ENCODE measurements at places on chromosomes 4 and X.

DNA sequence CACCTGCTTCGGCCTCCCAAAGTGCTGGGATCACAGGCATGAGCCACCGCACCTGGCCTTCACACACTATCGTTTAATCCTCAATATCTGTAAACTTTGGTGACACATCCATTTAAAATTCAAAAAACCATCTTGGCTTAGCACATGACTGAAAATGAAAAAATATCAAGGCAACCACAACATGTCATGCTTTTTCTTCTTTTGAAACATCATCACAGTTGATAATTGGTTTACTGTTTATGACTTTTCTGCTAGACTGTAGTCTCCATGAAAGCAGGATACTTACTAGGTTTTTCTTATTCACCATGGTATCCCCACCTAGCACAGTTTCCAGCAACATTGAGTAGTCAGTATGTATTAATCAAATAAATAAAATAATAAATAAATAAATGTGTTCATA lies 11.0 kb downstream of the GNRHR start:
- no peak for DNase-seq

- DNase-seq = no peak
These were observed 12.8 kb upstream of the LIMCH1 start for GRCh38 chr4:41525129-41525528.

GRCh38 chr4:36489798-36490197 lies 208.4 kb downstream of the DTHD1 start:
- DNase-seq = no peak

DNA sequence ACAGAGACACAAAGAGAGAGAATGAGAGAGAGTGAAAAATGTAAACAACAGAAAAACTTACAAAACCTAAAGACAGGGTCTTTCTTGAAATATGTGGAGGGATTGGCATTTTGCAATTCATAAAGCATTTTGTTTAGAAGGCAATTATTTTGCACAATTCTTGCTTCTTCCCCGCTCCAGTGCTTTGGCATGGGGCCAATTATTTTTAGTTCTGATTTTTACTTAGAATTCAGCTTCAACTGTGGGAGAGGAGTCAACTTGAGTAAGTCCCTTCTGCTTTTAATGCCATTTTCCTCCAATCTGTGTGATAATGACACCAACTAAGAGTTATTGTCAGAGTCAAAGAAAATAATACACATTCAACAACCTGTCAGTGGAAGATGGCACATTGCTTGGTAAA lies 1051.9 kb downstream of the NLGN4X start:
- DNase-seq = no peak

GRCh38 chrX:39850630-39851152 lies 247.1 kb downstream of the BCOR start:
- no peak for DNase-seq

- DNase-seq = no peak
These were observed 94.6 kb downstream of the COX18 start for GRCh38 chr4:72974694-72975487.

GRCh38 chrX:67651437-67652142 lies 107.8 kb downstream of the AR start:
- no peak for DNase-seq

GRCh38 chrX:17485391-17485790 lies 110.4 kb downstream of the NHS start:
- no peak for DNase-seq

GRCh38 chr4:124152132-124152531 lies 560.4 kb downstream of the ANKRD50 start:
- DNase-seq = no peak

DNA sequence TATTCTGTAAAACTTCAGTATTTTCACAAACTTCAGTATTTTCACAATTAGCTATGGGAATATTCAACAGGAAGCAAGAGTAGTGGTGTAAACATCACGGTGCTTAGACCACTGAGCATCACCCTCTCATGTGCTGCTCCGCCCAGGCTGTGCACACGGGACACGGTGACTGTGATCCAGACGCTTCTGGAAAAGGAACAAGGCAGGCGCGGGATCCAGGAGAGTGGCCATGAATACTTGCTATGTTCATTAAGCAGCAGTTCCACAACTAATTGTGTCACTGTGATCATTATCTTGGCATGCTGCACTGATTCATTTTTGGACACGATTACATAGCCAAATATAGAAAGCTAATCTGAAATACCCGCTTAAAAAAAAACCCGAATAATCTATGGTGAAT lies 19.6 kb upstream of the FAT1 start:
- no peak for DNase-seq

DNA sequence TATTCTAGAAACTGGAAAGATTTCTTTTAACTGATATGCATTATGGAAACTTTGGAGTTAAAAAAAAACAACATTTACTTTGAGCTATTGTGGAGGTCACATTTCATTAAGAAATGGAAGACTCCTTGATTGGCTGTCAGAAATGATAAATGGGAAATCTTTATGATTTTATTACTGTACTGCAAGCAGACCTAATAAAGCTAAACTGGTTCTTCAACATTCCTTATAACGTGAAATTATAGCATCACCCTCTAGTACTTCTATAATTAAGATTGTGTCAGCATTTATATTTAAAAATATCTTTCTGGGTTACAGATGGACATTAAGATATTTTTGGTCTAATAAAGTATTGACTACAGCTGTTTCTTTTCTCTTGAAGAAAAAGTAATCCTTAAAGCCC lies 213.8 kb upstream of the PACRGL start:
- no peak for DNase-seq

DNA sequence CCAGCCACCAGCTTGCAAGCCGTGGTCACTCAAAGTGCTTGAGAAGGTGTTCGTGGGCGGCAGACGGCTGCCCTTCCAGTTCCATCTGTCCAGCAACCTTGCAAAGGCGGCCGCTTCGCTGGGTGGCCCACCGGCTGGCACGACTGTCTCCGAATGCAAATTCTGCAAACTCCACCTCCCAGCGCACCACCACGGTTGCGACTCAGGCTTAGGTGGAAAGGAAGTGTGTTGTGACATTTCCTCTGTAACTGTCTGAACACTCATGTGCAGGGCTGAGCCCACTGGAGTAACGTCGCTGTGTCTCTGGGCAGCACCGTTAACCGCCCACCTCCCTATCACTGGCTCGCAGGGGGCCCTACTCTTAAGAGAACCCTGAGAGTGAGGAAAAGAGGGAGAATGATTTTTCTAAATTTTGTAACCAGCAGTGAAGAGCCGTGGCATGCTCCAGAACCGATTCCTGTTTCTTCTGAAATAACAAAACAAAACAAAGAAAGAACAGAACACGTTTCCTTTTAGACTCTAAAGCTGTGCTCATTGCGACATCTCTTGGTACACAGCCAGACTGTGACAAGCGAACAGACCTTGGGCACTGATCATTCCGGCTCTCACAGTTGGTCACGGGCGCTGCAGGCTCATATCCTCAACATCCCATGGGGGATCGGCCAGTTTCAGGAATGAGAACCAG lies at the start of gene P2RY8:
P2RY8 (minus strand) TSS at position 155 of the 685 bp plus-strand sequence. CDS start 70,627 bp downstream, outside the sequence.
- DNase-seq = peak; percentile 5

DNA sequence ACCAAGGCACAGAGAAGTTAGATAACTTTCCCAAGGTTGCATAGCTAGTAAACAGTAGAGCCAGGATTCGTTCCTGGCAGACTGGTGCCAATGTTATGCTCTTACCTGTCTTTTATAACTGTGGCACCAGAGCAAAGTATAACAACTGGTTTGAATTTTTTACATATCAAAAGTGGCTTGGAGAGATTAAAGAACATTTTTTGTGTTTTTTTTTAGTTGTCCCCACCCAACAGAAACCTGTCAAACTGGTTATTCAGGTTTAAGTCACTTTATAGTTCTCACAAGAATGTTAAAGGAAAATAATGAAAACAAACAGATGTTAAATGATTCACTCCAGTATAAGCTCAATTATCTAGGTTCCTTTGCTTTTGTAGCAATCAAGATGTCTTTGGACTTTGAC lies 15.6 kb upstream of the FAM47E start:
- no peak for DNase-seq

- peak; percentile 21 for DNase-seq
These were observed 189.7 kb downstream of the TSPAN5 start for GRCh38 chr4:98468709-98469108.

GRCh38 chrX:13219991-13220764 lies 99.7 kb downstream of the ATXN3L start:
- DNase-seq = no peak

- peak; percentile 1 for DNase-seq
These were observed 577 bp upstream of the GLRA2 start for GRCh38 chrX:14528629-14529289.

- no peak for DNase-seq
These were observed 32.4 kb upstream of the HMX1 start for GRCh38 chr4:8904041-8904501.

- no peak for DNase-seq
These were observed 584.2 kb upstream of the INTU start for GRCh38 chr4:127048376-127049044.

DNA sequence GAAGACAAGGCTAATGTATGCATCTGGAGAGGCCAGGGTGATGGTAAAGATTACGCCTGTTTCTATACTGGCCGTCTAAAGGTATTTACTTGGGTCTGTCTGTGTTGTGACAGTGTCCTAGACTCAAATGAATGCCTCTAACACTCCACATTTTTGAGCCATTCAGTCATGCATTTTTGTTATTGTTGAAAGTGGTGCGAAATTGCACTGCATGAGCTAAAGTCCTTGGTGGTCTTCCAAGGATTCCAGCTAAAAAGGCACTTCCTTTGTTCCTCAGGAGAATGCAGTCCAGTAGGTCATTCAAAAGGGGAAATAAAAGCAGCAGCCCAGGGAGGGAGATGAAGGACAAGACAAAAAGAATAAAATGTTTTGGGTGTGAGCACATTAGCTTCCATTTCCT lies 3.0 kb downstream of the GPC4 start:
- DNase-seq = no peak

- DNase-seq = no peak
These were observed 233.8 kb downstream of the IL15 start for GRCh38 chr4:141870152-141870551.

- no peak for DNase-seq
These were observed 282.2 kb upstream of the KLF3 start for GRCh38 chr4:38381788-38382187.

DNA sequence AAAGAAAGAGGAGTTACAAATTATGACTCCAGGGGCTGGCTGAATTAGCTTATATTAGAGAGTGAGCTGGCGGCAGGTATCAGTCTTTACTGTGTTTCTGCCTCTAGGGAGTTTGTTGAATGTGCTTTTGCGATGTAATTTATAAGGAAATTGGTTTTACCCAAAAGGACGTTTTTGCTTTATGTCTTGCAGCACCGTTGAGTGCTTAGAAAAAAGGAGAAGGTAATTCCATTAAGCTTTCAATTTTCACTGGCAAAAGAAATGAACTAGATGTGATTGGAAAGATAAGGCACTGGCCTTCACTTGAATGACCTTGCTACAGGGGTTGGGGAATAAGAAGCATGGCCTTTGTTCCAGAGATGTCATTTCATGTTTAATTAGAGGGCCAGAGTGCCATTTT lies 74.9 kb upstream of the CBR4 start:
- DNase-seq = no peak

GRCh38 chr4:135144498-135144897 lies 942.9 kb upstream of the PABPC4L start:
- no peak for DNase-seq

DNA sequence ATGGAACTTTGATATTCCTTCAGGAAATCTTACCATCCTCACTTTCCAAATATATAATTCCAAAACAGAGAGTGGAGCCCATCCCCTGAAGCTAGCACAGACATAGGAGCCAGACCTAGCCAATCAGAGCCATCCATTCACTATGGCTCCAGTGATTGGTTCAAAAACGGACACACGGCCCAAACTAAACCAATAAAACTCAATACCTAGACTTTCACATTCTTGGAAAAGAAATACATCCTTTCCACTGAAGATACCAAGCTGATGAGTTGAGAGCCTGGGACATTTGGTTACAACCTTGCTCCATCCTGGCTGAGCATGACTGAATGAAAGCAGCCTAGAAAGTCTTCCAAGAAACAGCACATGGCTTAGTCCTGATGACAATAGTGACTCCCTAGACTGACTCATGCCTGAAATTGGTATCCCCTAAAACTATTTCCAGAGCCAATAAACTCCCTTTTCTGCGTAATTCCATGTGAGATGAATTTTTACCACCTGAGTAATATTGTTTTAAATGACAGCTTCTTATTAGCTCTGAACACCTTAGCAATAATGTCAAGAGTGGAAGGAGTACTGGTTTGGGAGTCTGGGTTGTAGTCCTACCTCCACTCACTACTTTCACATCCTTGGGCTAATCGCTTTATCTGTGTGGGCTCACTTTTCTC lies 189.6 kb upstream of the LNX1 start:
- no peak for DNase-seq

GRCh38 chr4:26647523-26648224 lies 63.8 kb downstream of the TBC1D19 start:
- DNase-seq = no peak

DNA sequence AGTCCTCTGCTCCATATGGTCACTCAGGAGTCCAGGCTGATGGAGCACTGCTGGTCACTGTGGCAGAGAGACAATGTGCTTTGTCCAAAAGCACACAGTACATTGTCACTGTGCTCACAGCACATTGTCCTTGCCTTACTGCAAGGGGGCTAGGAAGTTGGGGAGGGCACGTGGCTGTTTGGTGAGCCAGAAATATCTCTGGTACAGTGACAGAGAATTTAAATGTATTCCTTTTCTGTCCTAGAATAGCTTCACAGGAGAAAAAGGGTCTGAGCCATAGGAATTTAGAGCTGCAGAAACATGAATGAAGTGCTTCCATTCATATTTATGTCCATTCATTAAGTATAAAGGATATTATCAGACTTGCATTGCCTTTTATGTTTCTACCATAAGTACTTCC lies 110.8 kb upstream of the TRIM2 start:
- DNase-seq = no peak

- DNase-seq = no peak
These were observed 1583.3 kb downstream of the STIM2 start for GRCh38 chr4:28443801-28444412.

DNA sequence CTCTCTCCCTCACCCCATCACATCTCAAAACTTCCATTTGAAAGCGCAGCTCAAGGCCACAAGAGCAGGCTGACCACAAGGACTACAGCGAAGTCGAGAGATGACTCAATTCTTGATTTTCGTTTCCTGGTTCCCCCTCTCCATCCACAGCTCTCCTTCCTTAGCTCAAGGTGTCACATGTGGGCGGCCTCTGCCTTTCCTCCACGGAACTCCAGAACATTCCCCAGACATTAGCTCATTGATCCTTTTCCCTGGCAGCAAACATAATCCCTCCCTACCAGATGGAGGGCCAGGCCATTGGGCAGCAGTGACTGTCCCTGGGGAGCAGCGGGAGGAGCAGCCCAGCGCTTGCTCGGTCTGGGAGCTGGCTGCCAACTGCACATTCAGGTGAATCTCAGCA lies 56.3 kb downstream of the CCDC149 start:
- no peak for DNase-seq

DNA sequence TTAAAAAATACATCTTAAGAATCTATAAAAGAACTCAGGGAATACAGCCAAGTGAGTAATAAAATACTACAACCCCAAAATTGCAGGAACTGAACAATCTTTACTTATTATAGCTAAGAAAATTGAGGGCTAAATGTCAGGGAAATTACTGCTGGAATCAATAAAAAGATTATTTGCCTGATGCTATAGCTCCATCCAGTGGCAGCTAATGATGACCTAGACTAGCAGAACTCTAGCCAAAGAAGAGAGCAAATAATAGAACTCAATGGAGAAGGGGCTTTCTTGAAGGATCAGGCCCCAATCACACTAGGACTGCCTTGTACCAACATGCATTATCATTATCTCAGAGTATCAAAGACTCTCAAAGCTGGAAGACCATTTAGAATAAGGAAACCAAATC lies 85.0 kb upstream of the FAM241A start:
- DNase-seq = no peak

Measured in C1 segment of cervical spinal cord (tissue), 14 donors.